Suppressor macrophage treated with lipopolysaccharide for 1 hour (primary cell): ENCODE measurements at places on chromosomes 7 and 10.

GRCh38 chr7:19437446-19437845, 271.4 kb downstream of the POLR1F start:
- no peak for DNase-seq

DNA sequence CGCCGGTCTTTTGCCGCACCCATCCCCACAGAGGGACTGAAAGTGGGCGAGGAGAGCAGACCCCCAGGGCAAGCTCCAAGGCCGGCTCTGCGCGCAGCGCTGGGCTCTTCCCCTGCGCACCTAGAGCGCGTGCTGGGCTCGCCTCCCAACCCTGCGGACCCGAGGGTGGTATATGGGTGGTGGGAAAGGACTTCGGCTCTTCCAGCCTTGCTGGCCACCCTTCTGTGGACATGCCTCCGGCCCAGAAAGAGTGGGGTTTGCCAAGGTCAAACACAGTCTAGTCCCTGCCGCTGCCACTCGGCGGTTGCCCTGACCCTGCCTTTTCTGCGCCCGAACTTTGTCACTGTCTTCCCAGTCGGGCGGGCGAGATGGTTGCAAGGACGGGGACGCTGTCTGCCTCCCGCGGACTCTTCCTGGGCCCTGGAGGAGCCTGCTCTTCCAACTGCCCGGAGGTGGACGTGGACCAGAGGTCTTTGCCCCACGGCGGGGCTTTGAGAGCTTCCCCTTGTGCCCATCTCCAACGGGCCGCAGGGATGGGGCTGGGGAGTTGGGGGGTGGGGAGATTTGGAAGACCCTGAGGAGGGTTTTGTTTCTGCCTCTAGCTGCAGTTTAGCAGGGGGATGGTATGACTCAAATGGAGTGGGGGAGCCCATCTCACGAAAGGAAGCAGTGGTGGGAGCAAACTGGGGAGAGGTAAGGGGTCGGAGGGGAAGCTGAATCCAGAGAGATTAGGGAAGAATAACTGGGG, 1.5 kb downstream of the ADCY1 start:
- no peak for DNase-seq

GRCh38 chr7:27608776-27609495, 53.7 kb downstream of the HIBADH start:
- DNase-seq = no peak

GRCh38 chr10:52883996-52884871, 111.7 kb upstream of the MBL2 start:
- peak; percentile 58 for DNase-seq

GRCh38 chr10:97321032-97321803, 2.1 kb downstream of the FRAT1 start:
- DNase-seq = peak; percentile 66

DNA sequence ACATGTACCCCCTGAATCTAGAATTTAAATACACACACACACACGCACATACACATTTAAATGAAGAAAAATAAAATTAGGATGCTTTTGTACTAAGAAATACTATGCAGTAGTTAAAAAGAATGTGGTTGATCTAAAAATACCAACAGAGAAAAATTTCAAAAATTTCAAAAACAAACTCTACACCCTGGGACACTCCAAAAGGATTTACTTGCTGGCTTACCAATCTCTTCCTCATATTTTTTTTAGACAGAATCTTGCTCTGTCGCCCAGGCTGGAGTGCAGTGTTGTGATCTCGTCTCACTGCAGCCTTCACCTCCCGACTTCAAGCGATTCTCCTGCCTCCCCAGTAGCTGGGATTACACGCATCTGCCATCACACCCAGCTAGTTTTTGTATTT, 80.9 kb downstream of the HIP1 start:
- DNase-seq = no peak

DNA sequence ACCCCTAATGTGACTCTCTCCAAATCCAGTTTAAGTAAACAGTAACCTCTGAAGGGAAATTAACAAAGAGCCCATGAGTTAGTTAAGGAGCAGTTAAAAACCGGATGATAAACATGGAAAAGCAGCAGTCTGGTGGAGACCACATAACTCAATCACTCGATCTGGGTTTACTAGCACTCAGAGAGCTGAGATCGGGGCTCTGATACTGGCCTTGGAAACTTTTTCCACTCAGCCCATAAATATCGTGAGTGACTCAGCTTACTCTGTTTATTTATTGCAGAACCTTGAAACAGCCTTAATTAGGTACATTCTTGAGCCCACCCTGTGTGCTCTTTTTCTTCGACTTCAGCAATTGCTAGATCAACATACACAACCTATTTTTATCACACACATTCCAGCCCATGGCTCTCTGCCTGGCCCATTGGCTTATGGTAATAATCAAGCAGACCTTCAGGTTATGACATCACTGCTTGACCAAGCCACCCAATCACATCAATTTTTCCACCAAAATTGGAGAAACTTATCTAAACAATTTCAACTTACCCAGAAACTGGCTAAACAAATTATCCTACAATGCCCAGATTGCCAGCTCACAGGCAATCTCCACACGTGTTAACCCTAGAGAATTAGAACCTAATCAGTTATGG, 82.2 kb upstream of the GPR22 start:
- no peak for DNase-seq

GRCh38 chr7:77913977-77914607, 115.5 kb downstream of the PHTF2 start:
- DNase-seq = no peak
